ENCODE measurements at places on chromosomes 7 and 10.

DNA sequence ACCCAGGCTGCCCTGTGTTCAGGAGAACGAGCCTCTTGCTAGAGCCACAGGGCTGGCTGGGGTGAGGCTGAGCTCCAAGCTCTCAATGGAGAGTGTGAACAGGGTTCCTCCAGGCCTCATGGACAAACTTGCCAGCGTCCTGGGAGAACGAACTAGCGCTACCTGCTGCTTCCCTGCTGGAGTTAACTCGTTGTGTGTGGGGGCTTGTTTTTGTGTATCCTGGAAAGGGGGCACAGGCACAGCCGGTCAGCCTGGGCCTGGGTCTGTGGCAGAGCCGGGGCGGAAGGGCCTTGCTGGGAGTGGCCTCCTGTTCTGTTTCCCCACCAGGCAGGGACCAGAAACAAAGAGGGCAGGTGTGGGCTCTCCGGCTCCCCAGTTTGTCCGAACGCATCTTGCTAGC lies 259.2 kb downstream of the DNAJB6 start:
- no peak for DNase-seq

GRCh38 chr10:69051303-69051702 lies 36.6 kb upstream of the SRGN start:
- DNase-seq = no peak

GRCh38 chr7:29256693-29257002 lies 62.1 kb downstream of the CHN2 start:
- no peak for DNase-seq

- DNase-seq = no peak
Measured at GRCh38 chr10:97169911-97170693, 15.7 kb downstream of the SLIT1 start.

DNA sequence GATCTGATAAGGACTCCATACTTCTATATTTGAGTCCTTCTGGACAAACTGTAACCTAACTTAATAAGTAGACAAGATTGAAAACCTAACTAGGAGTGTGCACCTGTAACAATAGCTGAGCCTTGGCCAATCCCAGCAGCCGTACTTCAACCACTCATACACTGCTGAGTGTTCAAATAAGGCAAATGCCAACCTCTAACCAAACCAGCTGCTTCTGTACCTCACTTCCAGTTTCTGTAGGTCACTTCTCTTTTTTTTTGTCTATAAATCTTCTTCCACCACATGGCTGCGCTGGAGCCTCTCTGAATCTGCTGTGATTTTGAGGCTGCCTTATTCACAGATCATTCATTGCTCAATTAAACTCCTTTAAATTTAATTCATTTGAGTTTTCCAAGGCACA lies 753.2 kb downstream of the DNAJB9 start:
- no peak for DNase-seq

DNA sequence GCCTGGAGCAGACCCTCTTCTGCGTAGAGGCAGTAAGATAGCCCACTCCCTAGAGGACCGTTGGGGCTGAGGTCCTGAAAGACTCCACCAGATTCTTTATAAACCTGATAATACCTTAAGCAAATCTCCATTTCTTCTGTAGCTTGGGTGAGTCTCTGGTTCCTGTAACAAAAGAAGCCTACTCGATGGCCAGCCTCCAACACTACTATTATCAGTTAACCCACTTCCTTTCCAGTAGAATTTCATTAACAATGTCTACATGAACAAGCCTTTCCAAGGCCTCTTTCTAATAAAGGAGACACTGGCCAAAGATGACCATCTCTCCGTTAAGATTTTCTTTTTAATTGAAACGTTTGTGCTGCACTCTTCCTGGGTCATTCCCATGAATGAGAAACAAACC lies 201.7 kb upstream of the KCTD7 start:
- no peak for DNase-seq

DNA sequence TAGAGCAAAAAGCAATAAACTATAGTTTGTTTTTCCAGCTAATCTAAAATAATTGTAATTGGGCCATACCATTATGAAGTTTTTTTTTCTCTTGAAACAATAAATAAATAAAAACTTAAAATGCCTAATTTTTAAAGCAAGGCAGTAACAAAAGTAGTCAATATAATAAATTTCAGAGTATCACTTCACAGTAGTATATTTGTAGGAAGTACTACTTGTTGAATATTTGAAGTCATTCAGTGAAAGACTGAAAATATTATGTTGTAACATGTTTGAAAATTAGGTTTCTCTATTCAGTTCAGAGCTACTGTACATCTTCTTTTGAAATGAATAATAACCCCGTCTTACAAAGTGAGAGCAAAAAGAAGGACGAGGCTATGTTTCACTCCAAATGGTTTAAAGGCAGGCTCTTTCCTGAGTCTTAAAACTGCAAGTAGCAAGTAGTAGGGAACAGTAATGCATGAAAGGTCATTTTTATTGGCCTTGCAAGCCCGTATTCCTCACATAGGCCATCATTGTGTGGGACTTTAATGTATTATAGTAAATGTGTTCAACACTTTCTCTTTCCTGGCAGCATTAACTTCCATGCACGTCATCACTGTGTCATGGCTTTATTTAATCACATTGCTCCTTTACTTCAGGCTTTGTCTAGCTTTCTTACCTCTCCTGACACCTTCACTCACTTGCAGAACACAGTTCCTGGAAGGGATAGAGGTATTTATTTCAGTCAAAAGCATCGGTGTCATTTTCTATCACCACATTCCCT lies 141.4 kb downstream of the VTI1A start:
- DNase-seq = no peak

DNA sequence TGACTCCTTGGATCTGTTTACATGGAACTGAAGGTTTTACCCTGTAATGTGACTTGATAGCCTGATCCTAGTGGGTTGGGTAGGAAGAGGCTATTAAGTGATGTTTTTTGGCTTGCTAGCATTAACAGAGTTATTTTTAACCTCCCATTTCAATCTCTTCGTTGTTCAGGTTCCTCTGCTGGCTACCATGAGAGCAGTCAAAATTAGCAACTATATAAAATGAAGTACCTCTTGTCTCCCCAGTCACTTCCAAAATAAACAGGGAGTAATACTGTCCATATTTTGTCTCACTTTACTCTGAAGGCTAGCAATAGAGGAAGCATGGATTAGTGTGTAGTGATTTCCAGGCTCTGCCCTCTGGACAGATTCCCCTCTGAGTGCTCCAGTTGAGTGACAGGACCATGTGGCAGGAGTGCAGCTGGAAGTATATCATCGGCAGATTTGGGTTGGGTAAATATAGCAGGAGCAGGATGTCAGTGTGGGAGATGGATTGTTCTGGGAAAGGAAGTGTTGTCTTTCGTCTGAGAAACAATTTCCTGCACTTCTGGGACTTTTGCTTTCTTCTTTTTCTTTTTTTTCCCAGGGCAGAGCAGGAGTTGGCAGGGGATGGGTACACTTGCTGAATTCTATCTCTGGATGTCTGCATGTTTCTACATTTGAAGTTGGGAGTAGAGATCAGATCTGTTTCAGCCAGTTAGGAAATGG lies 35.2 kb downstream of the GBF1 start:
- no peak for DNase-seq

DNA sequence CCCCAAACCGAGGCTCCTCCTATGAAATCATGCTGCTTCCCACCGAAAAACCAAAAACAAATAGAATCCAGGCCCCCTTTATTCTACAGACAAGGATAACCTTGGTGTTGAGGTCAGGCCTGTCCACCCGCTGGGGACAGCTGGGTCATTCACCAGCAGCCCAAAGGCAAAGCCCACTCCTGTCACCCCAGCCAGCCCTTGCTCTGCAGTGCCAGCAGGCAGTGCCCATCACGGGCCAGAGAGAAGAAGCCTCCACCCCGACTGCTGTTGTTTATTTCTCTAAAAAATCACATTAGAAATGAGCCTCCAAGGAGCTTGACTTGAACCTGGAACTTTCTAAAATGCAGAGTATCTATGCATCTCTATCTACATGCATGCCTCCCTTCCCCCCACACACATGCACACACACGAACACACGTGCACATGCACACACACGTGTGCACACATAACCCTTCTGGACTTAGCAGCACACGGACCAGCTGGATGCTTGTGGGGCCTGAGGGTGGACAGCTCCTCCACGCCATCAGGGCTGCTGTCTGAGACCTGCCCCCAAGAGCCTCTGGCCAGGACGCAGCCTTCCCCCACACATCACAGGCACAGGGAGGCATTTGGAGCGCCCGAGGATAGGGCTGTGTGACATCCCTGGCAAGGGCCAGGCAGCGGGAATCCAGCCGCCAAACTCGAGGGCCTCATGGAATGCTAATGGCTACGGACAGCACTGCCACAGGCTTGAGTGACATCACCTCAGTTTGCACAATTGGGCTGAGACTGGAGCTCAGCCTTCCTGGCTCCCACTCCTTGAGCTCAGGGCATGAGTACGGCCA lies 22.8 kb downstream of the PRKAG2 start:
- DNase-seq = no peak

DNA sequence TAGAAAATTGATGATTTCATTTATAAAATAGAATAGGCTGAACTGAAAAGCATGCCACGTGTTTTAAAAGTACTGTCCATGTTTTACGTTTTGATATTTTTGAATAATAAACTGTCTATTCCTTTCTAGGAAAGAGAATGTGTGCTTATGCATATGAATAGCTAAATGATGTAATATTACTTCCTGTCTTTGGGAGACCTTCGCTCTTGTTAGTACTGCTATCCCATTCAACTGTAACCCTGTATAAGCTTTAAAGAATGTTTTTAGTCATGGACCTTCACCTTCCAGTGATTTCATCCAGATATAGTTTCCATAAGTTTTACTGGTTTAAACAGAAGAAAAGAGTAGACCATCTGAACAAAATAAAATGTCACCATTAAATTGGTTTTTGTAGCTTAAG lies 274.4 kb upstream of the SEMA3A start:
- no peak for DNase-seq

GRCh38 chr7:151431281-151431767 lies 8.6 kb downstream of the CRYGN start:
- no peak for DNase-seq

GRCh38 chr7:44076101-44076895 lies 6.0 kb downstream of the POLM start:
- no peak for DNase-seq

GRCh38 chr7:16416289-16417282 lies 4.8 kb downstream of the CRPPA start:
- DNase-seq = no peak

DNA sequence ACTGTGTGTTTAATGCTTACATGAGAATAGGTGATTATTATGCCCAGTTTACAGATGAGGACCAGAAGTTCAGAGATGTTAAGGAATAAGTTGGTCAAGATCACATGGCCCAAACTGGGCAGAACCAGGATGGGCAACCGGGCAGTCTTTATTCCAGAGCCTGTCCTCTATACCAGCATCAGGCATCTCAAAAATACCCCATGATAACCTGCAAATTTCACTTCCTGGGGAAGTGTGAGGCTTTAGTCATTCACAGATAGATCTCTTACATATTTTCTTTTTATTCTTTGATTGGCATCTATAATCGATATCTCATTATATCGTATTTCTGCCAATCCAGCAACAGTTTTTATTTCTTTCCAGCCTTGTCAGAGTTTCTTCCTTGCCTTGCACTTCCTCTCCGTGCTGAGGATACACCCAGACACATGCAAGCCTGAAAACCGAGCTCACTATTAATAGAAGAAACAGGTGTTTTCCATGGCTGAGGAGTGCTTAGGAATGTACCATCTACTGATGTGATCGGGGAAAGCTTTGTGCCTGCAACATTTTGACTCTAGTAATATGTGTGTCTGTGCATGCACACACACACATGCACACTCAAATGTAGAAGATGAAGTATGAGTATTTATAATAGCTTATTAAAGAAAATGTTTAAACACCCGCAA lies 82.4 kb downstream of the CREM start:
- DNase-seq = no peak

- no peak for DNase-seq
Measured at GRCh38 chr10:100021322-100021721, 11.6 kb upstream of the DNMBP start.

DNA sequence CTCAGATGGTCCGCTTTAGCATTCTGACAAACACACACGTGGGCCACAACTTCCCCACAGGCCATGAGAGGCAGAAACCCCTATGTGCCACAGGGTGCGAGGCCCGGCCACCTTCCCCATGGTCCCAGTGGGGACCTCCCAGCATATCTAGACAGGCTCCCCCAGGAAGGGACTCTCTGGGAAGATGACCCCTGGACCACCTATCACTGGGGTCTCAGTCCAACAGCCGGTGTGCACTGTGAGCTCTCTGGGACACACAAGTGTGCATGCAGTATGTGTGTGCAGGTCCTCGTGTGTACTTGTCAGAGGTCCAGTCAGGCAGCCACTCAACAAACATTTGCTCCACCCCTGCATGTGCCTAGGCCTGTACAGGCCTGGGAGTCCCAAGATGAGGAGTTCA lies 18.7 kb downstream of the GRID1 start:
- DNase-seq = no peak

DNA sequence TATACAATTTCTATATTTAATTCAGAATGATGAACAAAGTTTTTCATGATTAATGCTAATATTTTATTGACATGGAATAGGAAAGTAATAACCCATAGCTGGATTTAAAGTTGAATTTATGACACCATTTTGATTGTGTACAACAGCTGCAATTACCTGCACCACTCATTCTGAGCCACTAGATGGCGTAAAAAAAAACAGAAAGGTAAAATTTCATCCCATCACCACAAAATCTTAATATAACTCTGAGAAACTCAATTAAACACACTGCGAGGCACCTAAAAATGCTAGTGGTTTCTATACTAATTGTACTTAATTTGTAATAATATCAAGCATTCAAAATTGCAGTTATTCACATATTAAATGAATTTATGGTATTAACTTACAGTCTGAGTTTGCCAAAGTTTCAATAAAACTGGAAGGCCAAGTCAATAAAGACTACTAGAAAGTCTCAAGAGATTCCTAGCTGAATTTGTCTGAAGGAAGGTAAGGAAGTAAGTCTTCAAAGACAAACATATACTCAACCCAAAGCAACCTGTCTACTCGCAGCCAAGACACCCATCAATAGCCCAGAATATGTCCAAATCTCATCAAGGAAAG lies 182.5 kb downstream of the SKAP2 start:
- no peak for DNase-seq

GRCh38 chr10:110811791-110812581 lies 59.7 kb upstream of the PDCD4 start:
- no peak for DNase-seq

DNA sequence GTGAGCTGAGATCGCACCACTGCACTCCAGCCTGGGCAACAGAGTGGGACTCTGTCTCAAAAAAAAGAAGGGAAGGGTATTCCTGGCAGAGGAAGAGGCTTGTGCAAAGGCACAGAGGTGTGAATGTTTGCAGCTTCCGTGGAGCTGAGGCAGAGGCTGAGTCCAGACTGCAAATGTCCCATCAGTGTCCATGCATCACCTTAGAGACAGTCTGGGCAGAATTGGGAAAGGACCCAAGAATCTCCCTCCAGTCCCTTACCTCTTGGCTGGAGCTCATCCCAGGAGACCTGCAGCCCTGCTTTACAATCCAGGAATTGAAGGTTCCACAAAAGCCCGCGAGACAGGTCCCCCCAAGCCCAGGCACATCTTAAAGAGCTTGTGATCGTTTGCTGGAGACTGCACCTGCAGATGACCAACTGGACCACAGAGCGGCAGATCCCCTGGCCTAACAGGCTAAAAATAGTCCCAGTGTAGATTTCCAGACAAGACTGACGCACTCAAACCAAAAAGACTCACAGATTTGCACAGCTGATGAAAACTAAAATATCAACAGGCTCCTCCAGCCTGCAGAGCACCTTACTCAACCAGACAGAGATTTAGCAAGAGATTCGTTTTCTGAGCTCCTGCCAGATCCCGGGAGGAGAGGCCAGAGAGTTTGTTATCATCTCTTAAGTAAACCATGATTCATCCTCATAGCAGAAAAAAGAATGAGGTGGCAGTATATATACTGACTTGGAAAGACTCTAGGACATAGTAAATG lies 22.9 kb upstream of the NANOS1 start:
- DNase-seq = no peak
